ENCODE measurements at places on chromosomes 16 and 17.

DNA sequence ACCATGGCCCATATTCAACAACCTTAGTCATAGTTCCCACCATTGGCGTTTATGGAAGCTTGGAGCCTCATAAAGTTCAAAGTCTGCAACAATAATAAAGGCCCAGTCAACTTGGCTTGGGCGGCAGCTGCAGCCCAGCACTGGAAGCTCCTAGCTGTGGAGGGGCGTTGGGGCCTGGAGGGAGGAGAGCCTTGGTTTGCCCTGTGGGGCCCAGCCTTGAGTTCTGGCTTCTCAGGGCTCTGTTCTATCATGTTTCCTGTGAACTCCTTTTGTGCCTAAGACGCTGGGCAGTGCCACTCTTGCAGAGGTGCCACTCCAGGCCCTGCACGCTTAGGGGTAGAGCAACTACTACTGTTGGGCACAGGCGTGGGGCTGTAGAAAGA lies 927 bp upstream of the ENGASE start:
- no peak for DNase-seq

GRCh38 chr16:82197540-82198240 lies 27.7 kb upstream of the MPHOSPH6 start:
- no peak for DNase-seq

GRCh38 chr17:60792250-60792898 lies 114.7 kb downstream of the BCAS3 start:
- no peak for DNase-seq

DNA sequence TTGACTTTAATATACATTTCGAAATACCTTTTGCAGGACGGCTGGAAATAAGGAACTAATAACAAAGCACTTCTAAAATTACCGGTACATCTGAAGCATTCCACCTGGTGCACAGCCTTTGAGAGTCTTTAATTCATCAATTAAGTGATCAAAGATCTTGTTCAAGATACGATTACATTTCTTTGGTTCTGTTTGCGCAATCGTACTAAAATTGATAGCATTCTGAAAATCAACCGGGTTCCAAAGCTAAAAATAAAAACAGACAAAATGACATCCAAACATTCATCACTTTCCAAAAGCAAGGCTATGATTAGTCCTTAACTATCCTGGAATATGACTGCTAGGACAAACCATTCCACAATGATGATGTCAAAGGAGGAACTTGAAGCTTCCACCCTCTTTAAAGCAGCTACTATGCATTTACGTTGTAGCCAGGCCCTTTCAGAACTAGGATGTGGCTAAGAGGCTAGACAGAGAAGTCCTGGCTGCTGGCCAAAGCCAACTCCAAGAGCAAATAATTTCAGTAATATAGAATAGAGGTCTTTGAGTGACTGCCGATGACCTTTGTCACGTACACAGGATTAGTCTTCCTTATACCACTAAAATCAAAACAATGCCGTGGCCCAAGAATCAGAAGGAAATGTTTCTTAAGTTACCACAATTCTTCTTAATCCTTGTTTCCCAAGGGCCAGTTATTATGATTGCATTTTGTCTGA lies 299.8 kb upstream of the PSMD7 start:
- no peak for DNase-seq

- DNase-seq = no peak
Observed at GRCh38 chr16:66418165-66418962, 8.7 kb upstream of the BEAN1 start.

Measured in activated CD4-positive, CD25-positive, alpha-beta regulatory T cell treated with anti-CD3 and anti-CD28 coated beads, Interleukin-2, amount 50 U/mL, for 16 hours (primary cell).